Epithelial cell of proximal tubule (primary cell): ENCODE measurements at places on chromosomes 7 and 10. TPM values are rescaled to one million over a fixed set of nuclear protein-coding genes. Genes with fewer than 3 reads are reported as not detected.

The GAD2 gene
- total RNA-seq: not detected in 2 replicates

The WNT8B gene
- total RNA-seq: not detected in 2 replicates

The TRIL gene
- total RNA-seq: 0.06 and 0.80 TPM in 2 replicates

The BTBD16 gene
- total RNA-seq: 0.51 and 1.3 TPM in 2 replicates

The DOCK1 gene
- total RNA-seq: 24.3 and 31.9 TPM in 2 replicates

The ALOX5 gene
- 1.7 and 4.7 TPM in 2 replicates for total RNA-seq

The BRAF gene
- 7.0 and 7.3 TPM in 2 replicates for total RNA-seq

The SUFU gene
- total RNA-seq: 4.4 and 6.2 TPM in 2 replicates

The HOXA7 gene
- 21.4 and 27.9 TPM in 2 replicates for total RNA-seq
